ENCODE measurements at places on chromosomes 3 and 15.

- no peak for DNase-seq
These were observed 75.0 kb downstream of the AAGAB start for GRCh38 chr15:67179411-67179995.

DNA sequence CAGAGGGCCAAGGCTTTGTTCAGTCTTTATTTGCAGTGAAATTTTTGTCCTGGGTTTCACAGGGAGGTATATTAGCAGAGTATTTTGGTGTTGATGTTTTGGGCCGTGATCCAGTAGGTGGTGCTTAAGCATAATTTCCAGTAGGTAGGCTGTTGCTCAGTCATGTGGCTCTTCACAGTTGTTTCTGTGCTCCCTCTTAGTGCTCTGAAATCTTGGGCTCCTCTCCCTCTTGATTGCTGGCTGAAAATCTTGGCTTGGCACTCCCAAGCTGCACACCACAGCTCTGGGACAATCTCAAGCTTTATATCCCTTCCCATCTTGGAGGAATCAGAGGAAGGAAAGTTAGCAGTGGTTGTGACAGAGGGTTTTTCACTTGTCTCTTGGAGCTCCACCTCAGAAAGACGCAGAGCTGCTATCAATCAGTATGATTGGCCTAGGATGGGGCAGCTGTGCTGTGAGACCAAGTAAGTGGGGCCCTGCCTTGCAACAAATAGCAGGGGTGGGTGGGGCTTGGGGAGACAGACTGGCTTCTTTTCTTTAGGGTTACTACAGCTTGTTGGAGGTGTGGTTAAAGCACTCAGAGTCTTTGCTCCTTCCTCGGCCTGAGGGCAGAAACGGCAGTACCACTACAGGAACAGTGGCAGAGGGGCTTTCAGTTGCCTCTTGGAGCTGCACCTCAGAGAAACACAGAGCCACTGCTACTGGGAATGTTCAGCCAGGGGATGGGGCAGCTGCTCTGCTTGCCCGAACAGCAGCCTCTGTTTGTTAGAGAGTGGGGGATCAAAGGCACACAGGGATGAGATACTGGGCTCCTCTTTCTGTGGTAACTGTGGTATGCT is 627.0 kb downstream of the SI start:
- DNase-seq, result no peak

DNA sequence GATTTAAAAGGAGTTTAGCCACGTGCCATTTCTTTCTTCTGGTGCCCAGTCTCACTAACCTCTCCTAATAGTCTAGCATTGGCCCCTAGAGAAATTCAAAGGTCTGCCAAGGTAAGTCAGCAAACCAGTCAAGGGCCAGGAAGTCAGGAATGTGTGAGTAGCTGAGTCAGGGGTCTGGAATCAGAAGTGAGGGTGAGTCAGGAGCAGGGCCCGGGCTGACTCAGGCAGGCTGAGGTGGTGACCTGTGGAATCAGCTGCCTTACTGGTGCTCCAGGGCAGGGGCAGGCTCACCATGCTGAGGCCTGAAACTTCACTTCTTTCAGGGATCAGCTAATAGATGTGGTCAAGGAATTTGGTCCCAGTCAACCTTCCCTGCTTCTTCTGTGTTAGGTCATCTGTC is 105.8 kb upstream of the MYZAP start:
- peak; percentile 86 for DNase-seq

GRCh38 chr15:28962851-28963710 is 77.3 kb downstream of the APBA2 start:
- no peak for DNase-seq

GRCh38 chr3:178964551-178964950 is 107.1 kb downstream of the ZMAT3 start:
- no peak for DNase-seq

Data from aorta (tissue), 5 donors.